Thymus (tissue), 14 donors: ENCODE measurements at places on chromosomes 6 and 20. TPM values are rescaled to one million over a fixed set of nuclear protein-coding genes. Genes with fewer than 3 reads are reported as not detected.

GRCh38 chr20:20603339-20603990, 109.0 kb downstream of the RALGAPA2 start:
- no peaks in the 10 kb centered on the region for H3K36me3 ChIP-seq
- H3K4me1 ChIP-seq: no peaks in the 10 kb centered on the region
- H3K4me3 ChIP-seq: no peak overlapping the region
- DNase-seq: peak; percentile 11

GRCh38 chr20:4809707-4810106, 88.0 kb downstream of the PRND start:
- H3K4me1 ChIP-seq: peaks cover 60% of the 10 kb centered on the region
- no peak for DNase-seq
- no peak overlapping the region for H3K4me3 ChIP-seq

GRCh38 chr6:166691746-166692145, 64.7 kb upstream of the RPS6KA2 start:
- no peak for DNase-seq
- no peaks in the 10 kb centered on the region for H3K4me1 ChIP-seq
- H3K27me3 ChIP-seq: no peaks in the 10 kb centered on the region
- H3K36me3 ChIP-seq: no peaks in the 10 kb centered on the region
- no peak overlapping the region for H3K4me3 ChIP-seq

DNA sequence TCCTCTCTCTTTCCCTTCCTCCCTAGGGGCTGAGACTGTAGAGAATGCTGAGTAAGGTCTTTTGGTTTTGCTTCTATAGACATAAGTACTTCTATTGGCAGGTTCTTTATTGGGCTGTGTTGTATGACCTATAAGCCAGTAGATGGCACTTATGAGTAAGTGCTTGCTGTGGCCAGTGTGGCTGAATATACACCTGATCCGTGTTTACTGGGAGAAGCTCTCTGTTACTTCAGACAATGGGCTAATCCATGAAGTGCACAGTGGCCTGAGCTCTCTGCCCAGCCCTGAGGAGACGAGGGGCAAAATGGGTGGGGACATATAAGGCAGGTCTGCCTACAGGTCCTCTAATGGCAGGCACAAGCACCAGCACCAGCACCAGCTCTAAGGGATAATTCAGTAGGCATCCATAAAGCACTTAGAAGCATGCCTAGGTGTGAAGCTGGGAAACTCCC, 610.3 kb downstream of the RNF144B start:
- no peaks in the 10 kb centered on the region for H3K27me3 ChIP-seq
- H3K27ac ChIP-seq: no peak overlapping the region
- DNase-seq: peak; percentile 2
- no peak overlapping the region for H3K4me3 ChIP-seq
- no peaks in the 10 kb centered on the region for H3K4me1 ChIP-seq
- no peaks in the 10 kb centered on the region for H3K36me3 ChIP-seq

The MOXD1 gene
- polyA plus RNA-seq: 3.2 TPM

The FRK gene
- polyA plus RNA-seq: 0.98 TPM

The LY6G5C gene
- 9.1 TPM for polyA plus RNA-seq
